Putamen (tissue), 1 donor: ENCODE measurements at places on chromosomes 13 and 19.

DNA sequence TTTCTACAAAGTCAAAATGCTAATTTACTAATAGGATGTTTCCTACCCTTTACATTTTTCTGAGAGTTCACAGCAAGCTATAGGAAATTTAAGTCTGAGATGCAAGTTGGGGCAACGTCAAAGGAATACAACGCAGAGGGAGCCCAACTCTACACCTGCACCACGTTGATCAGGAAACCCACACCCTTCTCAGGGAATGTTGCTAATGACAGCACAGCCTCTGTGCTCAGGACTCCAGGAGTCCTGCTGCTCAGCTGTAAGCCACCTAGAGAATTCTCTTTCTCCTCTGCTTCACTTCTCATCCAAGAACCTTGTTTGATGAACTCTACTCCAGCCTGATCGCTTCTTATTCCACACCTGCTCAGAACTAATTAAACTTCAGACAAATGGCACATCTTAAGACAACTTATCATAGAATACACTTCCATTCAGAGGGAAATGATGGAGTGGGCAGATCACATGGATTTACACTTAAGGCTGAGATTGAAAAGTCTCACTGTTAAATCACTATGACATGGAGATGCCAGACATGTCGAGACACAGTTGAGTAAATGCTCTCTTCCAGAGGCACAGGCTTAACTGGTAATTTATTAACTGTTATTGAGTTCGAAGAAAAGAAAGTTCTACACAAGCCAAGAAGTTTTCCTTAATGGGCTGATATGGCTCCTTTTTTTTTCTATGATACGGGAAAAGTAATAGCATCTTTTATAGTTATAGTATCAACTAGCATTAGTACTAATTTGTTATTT is 811.6 kb upstream of the ARGLU1 start:
- no peak for DNase-seq

GRCh38 chr19:58042495-58043340 is 8.9 kb downstream of the ZSCAN1 start:
- no peak for DNase-seq

DNA sequence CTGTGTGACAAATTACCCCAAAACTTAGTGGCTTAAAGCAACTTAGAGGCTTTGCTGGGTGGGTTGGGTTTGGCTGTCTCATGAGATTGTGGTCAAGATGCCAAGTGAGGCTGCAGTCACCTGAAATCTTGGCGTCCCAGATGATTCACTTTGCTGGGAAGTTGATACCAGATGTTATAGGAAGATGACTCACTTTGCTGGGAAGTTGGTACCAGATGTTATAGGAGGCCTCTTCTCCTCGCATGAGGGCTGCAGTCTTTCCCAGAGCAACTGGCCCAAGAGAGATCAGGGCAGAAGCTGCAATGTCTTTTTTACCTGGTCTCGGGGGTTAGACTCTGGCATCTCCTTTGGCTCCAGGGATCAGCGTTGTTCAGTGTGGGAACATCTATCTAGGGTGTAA is 16.8 kb downstream of the TEX29 start:
- DNase-seq, result no peak

DNA sequence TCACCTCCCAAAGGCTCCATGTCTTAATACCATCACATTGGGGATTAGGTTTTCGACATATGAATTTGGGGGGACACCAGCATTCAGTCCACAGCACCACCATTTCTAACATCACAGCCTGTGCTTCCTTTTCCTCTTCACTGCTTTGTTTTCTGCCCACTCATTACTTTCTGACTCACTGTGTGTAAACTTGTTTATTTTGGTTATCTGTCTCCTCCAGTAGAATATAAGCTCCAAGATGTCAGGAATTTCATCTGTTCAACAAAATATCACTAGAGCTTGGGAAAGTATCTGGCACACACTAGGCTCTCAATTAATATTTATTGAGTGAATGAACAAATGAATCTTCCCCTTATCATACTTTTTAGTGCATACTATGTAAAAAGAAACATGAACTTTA is 152.0 kb downstream of the NUFIP1 start:
- no peak for DNase-seq

DNA sequence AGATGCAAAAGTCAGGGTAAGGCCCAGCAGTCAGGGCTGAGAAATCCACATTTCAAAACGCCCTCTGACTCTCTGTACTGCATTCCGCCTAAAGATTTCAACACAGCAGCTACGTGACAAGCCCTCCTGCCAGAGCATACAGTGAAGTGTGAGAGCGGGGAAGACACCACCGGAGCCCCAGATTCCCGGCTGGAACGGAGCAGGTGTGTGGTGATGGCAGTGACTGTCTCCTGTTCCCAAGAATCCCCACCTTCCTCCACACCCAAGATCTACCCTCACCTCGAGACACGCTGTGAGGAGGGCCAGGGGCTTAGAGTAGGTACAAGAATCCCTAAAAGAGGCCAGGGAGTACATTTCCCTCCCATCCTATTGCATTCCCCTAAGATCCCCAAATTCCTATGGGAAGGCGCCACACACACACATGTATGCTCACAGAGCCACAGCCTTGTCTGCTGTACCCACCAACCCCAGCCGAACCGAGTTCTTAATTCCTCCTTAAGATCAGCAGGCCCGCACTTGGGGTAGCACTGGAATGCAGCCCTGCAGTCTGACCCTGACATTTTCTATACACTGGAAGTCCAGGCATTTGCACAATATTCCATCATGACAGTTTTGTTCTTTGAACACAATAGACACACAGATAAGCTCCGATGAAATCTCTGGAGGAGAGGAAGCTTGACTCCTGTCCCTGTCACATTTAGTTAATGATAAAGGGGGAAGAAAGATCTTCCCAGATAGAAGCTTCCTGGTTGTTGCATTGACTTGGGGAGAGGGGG is 102.9 kb downstream of the FOXO1 start:
- DNase-seq, result no peak

DNA sequence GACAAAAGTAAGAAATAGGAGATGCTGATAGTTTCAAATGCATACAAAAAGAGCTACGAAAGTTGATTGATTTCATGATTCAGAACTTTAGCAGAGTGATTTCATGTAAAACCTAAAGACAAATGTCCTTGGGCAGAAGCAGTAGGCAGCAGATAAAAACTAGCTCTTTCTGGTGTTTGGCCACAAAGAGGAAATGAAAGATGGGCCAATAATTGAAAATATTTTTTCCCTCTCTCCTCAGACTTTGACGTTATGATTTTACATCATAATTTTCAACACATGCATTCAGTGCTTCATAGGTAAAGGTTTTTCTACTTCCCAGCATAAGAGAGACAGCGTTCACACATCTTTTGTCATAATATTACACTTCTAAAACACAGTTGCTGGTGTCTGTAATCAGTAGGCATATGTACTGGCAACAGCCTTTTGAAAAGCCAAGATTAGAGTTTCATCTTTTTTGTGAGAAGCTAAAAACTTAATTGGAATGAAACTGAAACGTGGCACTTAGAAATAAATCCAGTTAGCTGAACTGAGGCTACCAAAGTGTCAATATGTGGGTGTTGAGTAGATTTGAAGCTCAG is 9.3 kb downstream of the SCEL start:
- no peak for DNase-seq
